ENCODE measurements at places on chromosomes 6 and 20.

DNA sequence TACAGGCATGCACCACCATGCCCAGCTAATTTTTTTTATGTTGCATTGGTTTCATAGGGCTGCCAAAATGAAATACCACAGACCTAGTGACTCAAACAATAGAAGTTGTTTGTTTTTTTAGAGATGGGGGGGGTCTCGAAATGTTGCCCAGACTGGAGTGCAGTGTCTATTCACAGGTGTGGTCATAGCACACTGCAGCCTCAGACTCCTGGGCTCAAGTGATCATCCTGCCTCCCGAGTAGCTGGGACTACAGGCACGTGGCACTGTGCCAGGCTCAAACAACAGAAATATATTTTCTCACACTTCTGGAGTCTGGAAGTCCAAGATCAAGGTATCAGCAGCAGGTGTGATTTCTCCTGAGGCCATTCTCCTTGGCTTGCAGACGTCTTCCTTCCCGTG lies 6.6 kb upstream of the SLC16A10 start:
- DNase-seq: no peak

GRCh38 chr6:141988327-141988726 lies 144.4 kb upstream of the GJE1 start:
- no peak for DNase-seq

GRCh38 chr20:44780226-44780625 lies 30.1 kb downstream of the RIMS4 start:
- peak; percentile 8 for DNase-seq

DNA sequence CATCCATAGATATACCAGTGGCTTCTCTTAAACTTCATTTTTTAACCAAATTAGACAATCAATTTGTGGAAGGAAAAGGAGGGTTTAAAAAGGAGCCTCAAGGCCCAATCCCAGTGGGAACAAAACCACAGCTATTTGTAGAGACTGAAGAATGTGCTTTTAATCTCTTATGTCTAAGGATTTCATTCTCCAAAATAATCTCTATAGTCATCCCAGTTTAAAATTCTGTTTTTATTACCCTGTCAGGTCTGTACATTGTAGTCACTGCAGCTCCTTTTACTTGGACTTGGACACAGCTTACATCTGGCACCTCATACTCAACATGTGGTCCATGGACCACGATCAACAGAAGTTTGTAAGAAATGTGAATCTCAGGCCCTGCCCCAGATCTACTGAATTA lies 152.1 kb upstream of the STMND1 start:
- no peak for DNase-seq

GRCh38 chr20:50595988-50596693 lies 86.0 kb downstream of the PTPN1 start:
- no peak for DNase-seq

- no peak for DNase-seq
These were observed 253.8 kb downstream of the NKAIN2 start for GRCh38 chr6:124057461-124057860.

DNA sequence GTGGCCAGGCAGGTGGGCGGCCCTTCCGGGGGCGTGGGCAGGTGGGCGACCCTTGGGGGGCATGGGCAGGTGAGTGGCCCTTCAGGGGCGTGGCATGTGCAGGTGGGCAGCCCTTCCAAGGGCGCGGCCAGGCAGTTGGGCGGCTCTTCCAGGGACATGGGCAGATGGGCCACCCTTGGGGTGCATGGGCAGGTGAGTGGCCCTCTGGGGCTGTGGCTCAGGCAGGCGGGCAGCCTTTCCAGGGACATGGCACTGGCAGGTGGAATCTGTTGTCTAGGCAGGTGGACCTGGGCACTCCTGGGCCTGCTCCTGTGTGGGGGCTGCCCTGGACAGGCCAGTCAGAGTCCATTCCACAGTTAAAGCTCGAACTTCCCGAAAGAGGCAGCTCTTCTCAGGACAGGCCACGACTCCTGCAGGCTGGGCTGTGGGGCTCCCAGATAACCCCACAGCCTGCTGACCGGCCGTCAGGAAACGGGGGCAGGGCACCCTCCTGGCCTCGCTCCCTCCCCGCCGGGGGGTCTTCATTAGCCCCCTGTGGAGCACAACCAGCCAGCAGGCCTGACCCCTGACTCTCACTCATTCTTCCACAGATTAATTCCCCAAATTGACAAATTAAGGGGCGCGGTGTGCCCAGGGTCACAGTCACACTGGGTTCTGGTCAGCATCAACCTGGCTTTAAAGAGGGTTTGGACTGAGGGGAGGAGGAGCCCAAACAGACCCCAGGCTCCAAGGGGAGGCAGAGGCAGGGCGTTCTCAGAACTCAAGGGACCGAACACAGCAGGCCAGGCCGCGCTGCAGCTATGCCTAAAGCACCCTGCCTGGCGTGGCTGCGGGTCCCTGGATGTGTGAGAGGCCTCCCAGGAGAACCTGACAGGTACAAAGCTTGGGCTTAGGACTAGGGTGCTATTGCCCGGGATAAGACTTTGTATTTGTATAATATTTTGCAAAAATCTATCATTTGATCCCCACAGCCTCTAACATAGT lies 130.0 kb downstream of the DLL1 start:
- no peak for DNase-seq

DNA sequence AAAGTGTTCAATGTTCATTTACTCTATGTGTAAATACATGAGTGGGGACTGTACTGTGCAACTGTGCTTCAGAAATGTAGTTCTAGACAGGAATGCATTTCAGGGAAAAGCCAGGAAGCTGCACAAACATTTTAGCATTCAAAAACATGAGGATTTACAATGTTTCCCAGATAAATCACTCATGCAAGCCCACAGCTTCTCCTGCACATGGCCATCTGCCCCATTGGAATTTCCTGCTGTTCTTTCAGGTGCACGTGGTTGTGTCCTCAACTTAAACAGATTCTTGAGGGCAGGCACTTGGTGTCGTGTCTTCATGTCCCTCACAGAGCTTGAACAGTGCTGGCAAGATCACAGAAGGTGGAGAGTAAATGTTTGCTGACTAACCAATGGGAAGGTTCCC lies 101.5 kb downstream of the UNC5CL start:
- DNase-seq: no peak

- DNase-seq: no peak
These were observed 104.3 kb downstream of the SULF2 start for GRCh38 chr20:47680804-47681529.

DNA sequence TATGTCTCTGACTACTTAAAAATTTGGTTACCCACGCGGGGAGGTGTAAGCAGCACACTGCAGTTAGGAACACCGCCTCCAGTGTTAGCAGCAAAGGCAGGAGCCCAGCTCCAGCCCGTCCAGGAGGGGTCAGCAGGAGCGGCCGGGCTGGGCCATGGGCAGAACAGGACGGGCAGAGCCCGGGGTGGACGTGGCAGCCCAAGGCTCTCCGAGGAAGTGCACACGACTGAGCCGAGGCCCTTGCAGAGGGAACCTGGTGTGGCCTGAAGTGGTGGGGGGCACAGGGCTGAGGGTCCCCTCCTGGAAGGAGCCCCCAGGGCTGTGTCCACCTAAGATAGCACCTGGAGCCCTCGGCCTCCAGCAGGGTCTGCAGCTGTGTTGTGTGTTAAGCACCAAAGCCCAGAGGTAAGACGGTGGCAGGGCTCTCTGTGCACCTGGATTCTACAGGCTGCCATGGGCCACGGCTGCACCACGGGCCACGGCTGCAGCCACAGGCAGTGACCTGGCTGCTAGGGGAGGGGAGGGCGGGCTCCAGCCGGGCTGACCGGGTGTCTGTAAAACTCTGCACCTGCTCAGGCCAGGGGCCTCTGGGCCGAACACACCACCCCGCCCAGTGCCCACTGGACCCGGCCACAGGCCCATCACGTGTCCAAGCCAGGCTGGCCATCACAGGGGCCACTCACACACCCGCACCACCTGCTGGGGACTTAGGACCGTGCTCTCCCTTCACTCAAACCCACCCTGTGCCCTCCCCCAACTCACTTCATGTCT lies 6.6 kb downstream of the SLC2A4RG start:
- no peak for DNase-seq

- no peak for DNase-seq
These were observed 74.4 kb downstream of the PRL start for GRCh38 chr6:22222469-22222868.

DNA sequence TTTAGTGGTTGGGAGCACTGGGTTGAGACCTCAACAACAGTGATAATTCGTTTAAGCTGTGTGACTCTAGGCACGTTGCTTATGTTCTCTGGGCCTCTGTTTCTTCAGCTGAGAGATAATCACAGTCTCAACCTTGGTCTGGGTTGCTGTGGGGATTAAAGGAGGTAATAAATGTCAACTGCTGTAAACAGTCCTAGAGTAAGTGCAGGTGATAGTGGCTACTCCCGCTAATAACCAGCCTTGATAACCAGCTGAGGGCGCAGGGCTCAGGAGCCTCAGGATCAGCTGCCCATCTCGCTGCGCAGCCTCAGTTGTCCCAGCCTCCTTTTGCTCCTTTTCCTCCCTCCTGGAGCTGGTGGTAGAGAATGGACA lies 58.0 kb downstream of the JARID2 start:
- DNase-seq: no peak

DNA sequence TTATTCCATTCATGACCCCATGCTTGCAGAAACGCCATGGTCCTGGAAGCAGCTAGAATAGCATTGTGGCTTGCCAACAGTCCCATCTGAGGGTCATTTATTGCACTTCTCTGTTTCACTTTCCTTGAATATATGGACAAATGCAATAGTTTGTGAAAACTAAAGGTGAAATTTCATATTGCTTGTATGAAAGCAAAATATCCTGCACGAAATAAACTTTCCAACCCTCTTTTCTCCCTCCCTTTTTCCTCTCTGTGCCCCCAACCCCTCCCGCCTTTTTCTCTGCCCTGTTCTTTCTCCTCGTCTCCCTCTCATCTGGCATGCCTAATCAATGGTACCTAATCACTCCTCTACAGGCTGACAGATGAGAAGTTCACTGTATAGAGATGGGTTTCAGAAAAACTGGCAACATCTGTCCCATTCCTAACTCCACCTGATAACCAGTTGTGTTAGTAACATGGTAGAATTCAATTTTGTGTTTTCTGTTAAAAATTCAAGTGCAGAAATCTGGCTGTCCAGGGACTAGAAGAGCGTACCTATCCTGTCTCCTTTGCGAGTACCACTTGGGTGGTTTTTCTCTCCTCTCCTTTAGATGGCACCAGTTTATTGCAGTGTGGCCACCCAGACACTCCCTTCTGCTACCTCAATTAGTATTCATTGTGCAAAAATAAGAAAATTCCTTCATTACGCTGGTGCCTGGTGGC lies 198.6 kb downstream of the FOXA2 start:
- DNase-seq: no peak

GRCh38 chr6:137226697-137227096 lies 7.5 kb upstream of the IFNGR1 start:
- DNase-seq: no peak

GRCh38 chr20:7859356-7859802 lies 80.9 kb downstream of the HAO1 start:
- DNase-seq: no peak

- no peak for DNase-seq
These were observed 55.0 kb upstream of the TCF21 start for GRCh38 chr6:133833949-133834359.

GRCh38 chr6:43884652-43885022 lies 114.6 kb downstream of the VEGFA start:
- no peak for DNase-seq

- DNase-seq: peak; percentile 44
These were observed 44.5 kb upstream of the NCOA3 start for GRCh38 chr20:47456952-47457724.

- DNase-seq: no peak
These were observed 147.9 kb upstream of the TOP1 start for GRCh38 chr20:40880729-40881109.

GRCh38 chr6:69827276-69827893 lies 30.6 kb upstream of the LMBRD1 start:
- DNase-seq: peak; percentile 26

DNA sequence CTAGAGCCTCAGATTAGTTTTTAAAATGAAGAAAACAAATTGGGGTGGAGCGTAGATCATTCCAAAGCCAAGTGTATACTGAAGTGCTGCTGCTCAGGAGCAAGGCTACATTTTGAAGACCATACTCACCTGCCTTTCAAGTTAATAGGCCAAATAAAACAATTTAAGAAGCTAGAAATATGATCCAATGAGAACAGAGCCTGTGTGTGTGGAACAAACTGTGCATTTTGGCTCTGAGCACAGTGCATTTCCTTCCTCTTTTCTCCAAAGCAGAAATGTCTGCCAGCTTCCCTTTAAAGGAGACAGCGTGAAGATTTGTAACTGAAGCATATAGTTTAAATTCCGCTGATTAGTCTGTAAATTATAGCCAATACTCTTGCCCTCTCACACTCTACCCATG lies 3.2 kb upstream of the IFNGR1 start:
- DNase-seq: no peak

GRCh38 chr20:58627212-58628072 lies 23.6 kb upstream of the STX16 start:
- DNase-seq: no peak

DNA sequence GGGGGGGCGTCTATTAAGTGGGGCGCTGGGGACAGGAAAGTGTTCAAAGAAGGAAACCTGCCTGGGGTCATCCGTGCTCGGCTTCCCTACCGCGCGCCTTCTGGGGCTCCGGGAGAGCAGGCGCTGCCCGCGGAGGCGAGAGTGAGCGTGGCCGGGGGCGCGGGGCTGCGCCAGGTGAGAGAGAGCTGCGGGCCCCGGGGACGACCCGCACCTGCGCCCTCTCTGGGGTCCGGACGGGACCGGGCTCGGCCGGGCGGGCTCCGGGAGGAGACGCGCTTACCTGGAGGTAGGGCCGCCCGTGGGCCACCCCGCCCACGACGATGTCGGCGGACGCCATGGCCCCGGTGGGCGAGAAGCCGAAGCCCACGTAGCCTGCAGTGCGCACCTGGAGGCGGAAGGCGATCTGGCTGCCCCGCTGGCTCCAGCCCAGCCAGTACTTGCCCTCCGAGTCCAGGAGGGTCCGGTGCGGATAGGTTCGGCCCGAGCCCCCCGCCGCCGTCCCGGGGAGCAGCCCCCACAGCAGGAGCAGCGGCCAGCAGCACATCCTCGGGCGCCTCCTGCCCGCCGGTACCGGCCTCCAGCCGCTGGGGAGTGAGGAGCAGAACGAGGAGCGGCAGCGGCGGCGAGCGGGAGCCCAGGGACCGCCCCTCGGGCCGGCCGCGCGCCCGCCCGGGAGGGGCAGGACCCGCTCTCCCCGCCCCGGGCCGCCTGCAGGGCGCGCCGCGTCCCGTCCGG lies at the start of gene MOXD1:
MOXD1 (minus strand) TSS at position 593 of the 735 bp plus-strand sequence; CDS start at position 544, 49 bp downstream.
- DNase-seq: no peak

GRCh38 chr20:50259705-50260478 lies 69.3 kb downstream of the CEBPB start:
- no peak for DNase-seq

- no peak for DNase-seq
These were observed 4.5 kb downstream of the IYD start for GRCh38 chr6:150373260-150373701.

- no peak for DNase-seq
These were observed 20.1 kb upstream of the ZNF217 start for GRCh38 chr20:53613748-53614147.

DNA sequence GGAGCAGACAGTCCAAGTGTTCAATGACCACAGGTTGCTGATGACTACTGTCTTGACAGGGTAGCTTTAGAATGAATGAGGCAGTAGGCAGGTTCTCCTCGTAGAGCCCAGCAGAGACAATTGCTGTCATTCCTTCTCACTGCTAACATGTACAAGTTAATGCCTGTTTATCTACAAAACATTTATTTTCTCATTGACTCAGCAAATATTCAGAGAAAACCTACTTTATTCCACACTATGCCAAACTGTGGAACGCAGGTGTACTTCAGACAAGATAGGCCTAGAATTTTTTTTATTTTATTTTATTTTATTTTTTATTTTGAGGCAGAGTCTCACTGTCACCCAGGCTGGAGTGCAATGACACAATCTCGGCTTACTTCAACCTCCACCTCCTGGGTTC lies 50.8 kb downstream of the ARHGAP18 start:
- no peak for DNase-seq

- DNase-seq: no peak
These were observed 22.6 kb downstream of the HEBP2 start for GRCh38 chr6:138426500-138427123.
